Brain pericyte (primary cell): ENCODE measurements at places on chromosomes 4 and X.

- DNase-seq, result no peak
Observed at GRCh38 chrX:22585831-22586230, 313.1 kb downstream of the CBLL2 start.

- DNase-seq, result no peak
Observed at GRCh38 chr4:8355864-8356565, 84.5 kb downstream of the ACOX3 start.

- DNase-seq, result no peak
Observed at GRCh38 chr4:41456559-41457101, 81.3 kb upstream of the LIMCH1 start.

- DNase-seq, result no peak
Observed at GRCh38 chr4:118898221-118898620, 9.6 kb downstream of the SYNPO2 start.

DNA sequence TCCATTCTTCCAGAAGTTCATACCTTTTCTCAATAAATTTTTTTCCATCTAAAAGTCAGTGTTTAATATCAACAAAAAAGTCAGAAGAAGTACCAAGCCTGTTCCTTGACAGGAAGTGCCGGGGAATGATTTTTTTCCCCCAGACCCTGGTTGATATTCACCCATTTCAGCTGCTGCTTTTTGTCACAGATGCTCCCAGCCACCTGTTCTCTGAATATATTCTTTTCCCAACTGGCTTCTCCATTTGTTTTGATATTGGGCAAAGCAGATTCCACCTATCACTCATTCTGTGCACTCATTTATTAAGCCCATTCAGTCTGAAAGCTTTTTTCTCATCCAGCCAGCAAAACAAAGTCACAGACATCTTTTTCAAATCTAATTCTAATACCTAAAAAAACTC lies 139.9 kb downstream of the FRMPD4 start:
- DNase-seq, result no peak

DNA sequence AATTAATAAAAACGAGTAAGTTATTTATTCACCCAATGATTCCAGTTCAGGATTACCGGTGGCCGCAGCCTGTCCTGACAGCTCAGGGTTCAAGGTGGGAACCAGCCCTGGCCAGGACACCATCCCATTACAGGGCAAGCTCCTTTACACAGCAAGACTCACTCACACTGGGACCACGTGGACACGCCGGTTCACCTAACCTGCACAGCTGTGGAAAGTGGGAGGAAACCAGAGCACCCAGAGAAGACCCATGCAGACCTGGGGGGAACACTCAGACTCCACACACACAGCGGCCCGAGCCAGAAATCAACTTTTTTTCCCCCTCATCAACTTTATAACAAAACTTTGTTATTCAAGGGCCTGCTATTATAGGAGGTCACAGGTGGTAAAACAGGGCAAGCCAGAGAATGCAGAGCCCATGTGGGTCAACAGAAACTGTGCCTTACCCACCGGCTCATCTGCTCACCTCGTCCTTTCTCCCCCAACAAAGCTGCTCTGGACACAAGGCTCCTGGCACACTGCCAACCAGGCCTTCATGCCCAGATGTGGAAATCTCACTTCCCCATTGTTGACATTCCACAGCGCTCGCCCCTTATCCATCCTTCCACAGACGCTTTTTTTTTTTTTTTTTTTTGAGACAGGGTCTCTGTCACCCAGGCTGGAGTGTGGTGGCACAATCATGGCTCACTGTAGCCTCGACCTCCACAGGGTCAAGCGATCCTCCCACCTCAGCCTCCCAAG lies 8.0 kb upstream of the ODAPH start:
- no peak for DNase-seq

DNA sequence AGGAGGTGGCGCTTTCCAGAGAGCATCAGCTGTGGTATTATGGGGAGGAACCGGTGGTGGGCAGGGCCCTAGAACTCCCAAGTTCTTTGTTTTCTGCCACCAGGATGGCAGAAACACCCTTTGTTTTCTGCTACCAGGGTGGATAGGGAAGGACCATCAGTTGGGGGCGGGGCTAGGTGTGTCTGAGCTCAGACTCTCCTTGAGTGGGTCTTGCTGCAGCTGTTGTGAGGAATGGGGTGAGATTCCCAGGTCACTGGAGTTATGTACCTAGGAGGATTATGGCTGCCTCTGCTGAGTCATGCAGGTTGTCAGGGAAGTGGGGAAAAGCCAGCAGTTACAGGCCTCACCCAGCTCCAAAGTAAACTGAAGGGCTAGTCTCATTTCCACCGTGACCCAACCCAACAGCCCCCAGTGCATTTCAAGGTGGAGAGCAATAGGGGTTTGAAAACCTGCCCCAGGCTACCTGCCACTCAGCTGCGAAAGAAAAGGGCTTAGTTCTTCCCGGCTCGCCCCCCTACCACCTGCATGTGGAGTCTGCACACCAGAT lies 167.8 kb upstream of the FAM241A start:
- no peak for DNase-seq
